ENCODE measurements at places on chromosomes 12 and 14.

GRCh38 chr12:92221656-92222315 lies 76.1 kb upstream of the BTG1 start:
- DNase-seq = no peak

DNA sequence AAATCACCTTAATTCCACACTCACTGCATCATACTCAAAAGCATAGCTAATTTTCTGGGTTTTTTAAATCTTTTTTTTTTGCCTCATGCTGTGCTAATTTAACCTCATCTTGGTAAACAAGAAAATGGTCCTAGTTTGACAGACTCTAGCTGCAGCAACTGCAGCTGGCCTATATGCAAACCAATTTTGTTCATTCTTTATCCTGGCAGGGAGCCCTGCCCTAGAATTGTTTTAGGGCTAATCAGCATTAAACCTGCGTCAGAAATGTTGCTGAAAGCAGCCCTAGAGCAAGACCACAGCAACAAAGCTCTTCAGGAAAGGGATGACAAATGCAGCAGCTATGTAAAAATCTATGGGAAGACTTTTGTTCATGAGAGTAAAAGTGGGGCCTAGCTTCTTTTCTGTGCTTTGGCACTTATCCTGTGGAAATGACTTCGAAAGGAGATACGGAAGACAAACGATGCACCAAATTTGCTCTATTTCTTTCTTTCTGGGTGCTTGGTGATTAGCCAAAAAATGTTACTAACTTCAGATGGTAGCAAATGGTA lies 72.2 kb downstream of the DENND5B start:
- DNase-seq = no peak

DNA sequence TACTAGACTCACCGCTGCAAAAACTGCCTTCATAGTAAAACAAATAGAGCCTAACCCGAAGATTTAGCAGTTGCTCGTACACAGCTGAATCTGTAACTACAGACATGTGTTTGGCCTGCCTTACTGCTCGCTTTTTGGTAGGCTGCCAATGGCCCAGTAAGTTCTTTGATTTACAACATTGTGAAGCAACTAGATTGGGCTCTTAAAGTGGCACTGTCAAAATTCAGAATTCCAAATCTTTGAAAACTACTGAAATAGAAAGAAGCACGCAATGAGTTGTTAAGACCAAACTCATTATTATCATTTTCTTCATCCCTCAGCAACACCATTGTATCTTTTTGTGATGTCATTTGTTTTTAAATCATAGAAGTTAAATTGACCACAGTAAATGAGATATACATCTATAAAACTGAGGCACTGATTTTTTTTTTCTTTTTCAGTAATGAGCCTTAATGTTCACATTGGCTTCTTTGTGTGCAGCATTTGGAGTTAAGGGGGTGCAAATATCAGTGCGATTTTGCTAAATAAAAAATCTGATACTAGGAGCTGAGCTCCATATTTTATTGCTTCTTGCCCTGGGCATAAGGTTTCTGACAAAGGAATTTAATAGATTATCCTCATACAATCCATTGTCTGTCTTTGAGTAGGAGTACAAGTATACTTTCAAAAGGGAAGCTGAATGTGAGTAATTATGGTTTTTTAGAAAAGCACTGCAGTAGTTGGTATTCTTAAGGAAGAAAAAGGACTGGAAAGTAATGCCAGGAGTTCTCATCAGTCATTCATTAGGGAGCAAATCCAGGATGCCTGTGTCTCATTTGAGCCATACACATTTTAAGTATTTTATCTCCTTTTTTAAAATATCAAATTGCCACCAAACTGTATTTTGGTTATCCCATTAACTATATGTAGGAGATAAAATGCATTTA lies 138.5 kb downstream of the KICS2 start:
- DNase-seq = no peak

DNA sequence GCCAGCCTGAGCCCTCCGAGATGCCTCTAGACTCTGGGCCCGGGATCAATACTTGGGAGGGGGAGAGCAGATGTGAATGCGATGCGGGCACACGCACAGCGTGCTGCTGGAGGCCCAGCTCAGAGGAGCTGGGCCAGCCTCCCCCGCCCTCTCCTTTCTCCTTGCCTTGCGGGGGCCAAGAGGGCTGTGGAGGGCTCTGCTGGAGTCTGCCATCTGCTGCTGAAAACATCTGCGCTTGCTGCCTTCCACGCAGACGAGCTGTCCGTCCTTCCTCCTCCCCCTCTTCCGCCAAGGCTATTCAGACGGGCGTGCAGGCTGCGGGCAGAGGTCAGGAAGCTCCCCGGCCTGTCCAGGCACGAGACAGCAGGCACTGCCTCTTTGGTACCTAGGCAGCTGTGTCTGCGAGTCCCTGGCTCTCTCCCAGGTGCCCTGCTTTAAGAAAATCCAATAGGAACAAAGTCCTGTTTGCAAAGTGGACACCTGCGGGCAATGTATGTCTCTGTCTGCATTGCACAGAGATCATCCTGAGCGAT lies 75.2 kb downstream of the SPRING1 start:
- DNase-seq = no peak

- DNase-seq = no peak
Observed at GRCh38 chr12:15405606-15406005, 83.3 kb downstream of the PTPRO start.
